ENCODE measurements at places on chromosomes 1 and 21.

GRCh38 chr1:7703321-7704213 lies 67.5 kb upstream of the VAMP3 start:
- peaks cover 32% of the 10 kb centered on the region for H3K4me1 ChIP-seq
- no peak for DNase-seq
- peak overlapping the region; percentile 57 for H3K27ac ChIP-seq
- peak overlapping the region; percentile 84 for H3K4me3 ChIP-seq

GRCh38 chr1:182391028-182391361 lies 595 bp downstream of the GLUL start:
- peaks cover 28% of the 10 kb centered on the region for H3K4me1 ChIP-seq
- H3K36me3 ChIP-seq = peaks cover 24% of the 10 kb centered on the region
- peak overlapping the region; percentile 99 for H3K4me3 ChIP-seq
- peak overlapping the region; percentile 90 for H3K27ac ChIP-seq
- no peak for DNase-seq

- no peaks in the 10 kb centered on the region for H3K27me3 ChIP-seq
- no peak for DNase-seq
- no peak overlapping the region for H3K4me3 ChIP-seq
- H3K36me3 ChIP-seq = peaks cover 2% of the 10 kb centered on the region
- H3K4me1 ChIP-seq = no peaks in the 10 kb centered on the region
- no peak overlapping the region for H3K27ac ChIP-seq
These were observed 82.5 kb downstream of the NRIP1 start for GRCh38 chr21:14982336-14982735.

DNA sequence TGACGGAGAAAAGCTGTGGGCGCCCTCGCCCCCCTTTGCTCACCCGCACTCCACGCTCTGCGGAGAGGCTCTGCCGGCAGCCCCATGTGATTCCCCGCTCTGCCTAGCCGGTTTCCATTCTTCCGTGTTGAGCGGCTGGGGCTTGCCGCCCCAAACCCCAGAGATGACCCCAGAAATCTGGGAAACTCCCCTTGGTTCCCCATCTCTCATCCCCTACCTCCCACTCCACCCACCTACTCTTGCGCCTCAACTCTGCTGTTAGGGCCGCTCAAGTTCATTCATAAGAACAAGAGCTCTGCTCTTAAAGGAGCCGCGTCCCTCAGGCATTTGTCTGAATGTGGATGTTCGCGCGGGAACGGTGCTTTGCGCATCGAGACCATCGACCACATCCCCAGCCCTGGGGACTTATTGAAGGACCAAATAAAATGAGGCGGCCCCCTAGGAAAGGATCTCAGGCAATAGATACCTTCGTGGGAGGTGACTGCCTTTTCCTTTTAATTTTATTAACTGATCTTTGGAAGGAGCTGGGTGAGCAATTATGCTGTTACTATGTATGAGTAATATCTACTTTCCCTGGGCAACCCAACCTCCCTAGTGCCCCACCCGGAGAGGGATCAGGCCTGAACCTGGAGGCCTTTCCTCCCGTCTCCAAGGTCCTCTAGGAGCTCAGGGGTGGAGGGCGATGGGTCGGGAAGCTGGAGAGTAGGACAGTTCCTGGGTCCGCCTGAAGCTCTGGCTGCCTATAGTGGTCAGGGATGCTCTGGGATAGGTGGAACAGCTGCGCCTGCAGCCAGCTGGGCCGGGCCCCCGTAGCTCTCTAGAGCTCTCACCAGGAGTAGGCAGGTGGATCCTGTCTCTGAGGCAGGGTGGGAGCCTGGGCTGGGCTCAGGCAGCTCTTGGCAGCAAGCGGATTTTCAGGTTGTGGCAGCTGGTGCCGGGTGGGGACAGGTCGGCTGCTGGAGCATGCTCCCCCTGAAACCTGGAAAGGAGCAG lies 898 bp downstream of the MFSD2A start:
- peak; percentile 17 for DNase-seq
- H3K36me3 ChIP-seq = peaks cover 5% of the 10 kb centered on the region
- peaks cover 19% of the 10 kb centered on the region for H3K4me1 ChIP-seq
- peaks cover 16% of the 10 kb centered on the region for H3K27me3 ChIP-seq
- peak overlapping the region; percentile 92 for H3K4me3 ChIP-seq

DNA sequence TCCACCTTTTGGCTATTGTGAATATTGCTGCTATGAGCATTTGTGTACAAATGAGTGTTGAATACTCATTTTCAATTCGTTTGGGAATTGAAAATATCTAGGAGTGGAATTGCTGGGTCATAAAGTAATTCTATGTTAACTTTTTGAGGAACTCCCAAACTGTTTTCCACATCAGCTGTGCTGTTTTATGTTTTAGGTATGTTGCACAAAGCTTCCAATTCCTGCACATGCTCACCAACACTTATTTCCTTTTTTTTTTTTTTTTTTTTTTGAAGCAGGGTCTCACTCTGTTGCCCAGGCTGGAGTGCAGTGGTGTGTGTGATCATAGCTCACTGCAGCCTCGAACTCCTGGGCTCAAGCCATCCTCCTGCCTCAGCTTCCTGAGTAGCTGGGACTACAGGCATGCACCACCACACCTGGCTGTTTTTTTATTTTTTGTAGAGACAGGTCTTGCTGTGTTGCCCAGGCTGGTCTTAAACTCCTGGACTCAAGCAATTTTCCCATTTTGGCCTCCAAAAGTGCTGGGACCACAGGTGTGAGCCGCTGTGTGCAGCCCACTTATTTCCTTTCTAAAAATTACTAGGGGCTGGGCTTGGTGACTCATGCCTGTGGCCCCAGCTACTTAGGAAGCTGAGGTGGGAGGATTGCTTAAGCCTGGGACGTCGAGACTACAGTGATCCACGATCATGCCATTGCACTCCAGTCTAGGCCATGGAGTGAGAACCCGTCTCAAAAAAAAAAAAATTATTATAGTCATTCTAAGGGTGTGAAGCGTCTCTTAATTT lies 33.4 kb downstream of the TMCC2 start:
- no peak overlapping the region for H3K27ac ChIP-seq
- H3K36me3 ChIP-seq = peaks cover 6% of the 10 kb centered on the region
- no peak overlapping the region for H3K4me3 ChIP-seq

DNA sequence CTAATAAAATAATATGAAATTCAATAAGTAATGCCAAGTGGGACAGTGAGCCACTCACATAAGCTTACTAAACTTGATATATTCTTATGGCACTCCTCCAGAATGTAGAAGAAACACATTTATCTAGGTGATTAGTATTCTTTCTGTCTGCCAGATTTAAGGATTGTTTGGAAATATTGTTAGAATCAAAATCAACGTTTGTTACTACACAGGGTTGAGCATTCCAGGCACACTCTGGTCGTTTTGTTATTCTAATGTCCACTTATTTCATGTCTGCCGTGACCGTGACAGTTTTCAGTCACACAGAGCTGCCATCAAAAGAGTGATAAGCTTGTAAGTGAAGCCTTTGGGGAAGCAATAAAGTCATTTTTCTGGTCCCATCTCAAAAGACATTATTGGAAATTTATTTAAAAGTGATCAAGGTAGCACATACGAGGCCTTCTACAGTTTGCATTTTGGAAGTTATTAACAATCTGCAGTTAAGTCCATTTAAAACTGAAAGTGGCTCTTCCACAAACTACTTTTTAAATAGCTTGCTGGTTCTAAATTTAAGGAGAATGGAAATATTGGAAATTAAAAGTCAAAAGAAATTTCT lies 38.0 kb downstream of the NFIA start:
- DNase-seq = no peak
- H3K4me1 ChIP-seq = peaks cover 7% of the 10 kb centered on the region
- H3K36me3 ChIP-seq = no peaks in the 10 kb centered on the region
- H3K27me3 ChIP-seq = no peaks in the 10 kb centered on the region
